ENCODE measurements at places on chromosomes 11 and 22.
A peak's percentile ranks its signal among the peaks of the same experiment; 100 is the strongest.

DNA sequence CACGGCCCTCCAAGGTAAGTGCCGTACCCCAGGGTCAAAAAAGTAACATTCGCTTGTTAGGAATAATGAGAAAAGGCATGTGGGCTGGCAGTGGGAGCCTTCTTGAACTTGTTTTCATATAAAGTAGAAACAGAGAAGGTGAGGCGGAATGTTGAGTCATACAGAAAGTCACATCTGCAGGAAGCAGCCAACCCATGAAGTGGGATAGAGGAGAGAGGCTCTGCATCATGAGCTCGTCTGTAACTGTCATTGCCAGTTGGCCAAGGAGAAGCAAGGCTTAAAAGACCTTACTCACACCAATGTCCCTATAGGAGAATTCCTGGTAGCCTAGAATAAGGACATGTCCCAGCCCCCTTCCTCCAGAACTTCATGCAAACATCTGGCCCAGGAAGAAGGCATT is 253.3 kb downstream of the BUD13 start:
- DNase-seq = no peak

DNA sequence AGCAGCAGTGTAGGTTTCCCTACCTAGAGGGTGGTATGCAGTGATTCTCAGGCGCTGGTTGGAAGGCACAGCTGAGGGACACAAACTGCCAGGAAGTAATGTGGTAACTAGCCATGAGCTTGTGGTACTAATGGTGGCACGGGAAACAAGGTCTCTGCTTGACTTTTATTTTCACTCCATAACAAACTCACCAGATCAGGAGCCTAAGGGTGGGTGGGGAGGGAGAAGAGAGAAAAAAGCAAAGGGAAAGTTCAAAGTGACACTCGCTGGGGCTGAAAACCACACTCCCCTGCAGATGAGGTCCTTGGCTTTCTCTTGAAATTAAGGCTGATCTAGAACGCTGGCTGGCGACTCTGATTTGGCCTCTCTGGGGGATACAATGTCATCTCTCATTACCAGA is 22.0 kb downstream of the TRAF6 start:
- DNase-seq = no peak

GRCh38 chr11:3178349-3178748 is 13.2 kb upstream of the OSBPL5 start:
- DNase-seq = no peak

- DNase-seq = peak; percentile 20
Observed at GRCh38 chr22:42769238-42769573, 48.5 kb upstream of the A4GALT start.

DNA sequence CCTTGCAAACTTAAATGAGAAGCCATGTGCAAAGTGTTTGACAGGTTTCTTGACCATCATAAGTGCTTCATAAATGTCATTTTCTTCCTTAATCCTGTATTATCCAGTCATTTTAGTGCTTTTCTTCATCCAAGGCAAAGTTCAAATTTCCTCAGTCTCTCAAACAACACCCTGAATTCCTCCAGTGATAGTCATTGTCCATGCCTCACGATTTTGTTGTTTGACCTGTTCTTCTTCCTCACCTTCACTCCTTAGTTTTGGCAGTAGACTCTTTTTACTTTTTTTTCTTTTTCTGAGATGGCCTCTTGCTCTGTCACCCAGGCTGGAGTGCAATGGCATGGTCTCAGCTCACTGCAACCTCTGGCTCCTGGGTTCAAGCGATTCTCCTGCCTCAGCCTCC is 1257.3 kb downstream of the FAM181B start:
- DNase-seq = no peak
